Cardiac septum (tissue), 1 donor: ENCODE measurements at places on chromosomes 13 and 19.

DNA sequence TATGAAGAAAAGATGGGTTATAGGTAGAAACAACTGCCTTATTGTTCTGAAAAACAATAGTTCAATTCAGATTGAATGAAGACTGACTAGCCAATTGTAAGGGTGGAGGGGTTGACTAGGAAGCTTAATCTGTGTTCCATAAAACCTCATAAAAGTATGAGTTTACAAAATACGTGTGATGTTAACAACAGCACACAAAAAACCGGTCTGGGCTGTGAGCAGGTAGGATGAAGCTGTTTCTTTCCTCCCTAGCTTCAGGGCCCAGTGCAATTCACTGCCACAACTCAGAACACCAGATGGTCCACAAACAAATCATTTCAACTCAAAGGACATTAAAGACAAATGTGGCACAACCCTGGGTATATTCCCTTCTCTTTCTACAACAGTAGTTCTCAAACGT, 3.2 kb downstream of the OXGR1 start:
- no peak for DNase-seq

DNA sequence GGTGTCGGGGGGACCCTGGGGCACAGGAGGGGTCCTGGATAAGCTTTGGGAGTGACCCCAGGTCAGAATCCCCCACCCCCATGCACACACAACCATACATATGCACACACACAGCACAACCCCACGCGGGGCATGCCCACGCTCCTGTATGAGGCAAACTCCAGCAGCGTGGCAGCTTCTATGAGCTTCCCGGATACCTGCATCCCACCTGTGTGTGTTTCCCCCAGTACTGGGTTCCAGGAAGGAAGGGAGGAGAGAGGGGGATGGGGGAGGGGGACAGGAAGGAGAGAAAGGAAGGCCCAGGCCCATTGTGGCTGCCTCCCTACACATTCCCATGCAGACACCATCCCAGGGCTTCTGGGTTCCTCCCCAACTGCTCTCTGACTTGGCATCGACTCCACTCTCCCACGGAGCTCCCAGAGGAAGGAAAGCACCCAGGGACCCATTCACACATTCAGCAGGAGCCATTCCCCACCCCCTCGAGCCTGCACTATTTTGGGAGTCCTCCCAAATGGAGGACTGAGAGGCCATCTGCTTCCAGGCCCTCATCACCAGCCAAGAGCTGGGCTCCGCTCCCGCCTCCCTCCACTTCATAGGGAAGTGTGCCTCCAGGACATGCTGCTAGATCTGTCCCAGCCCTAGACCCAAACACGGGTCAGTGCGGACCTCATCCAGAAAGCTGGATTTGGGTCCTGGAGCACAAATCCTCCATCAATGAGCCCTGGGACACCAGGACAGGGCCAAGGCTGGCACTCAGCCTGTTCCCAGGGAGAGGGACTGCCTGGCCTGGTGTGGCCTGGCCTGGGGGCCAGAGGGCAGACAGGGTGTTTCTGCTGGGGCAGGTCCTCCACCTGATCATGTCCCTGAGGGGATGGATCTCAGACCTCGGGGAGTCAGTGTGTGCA, 13.2 kb downstream of the PRR36 start:
- no peak for DNase-seq

GRCh38 chr19:19399733-19400433, 5.6 kb upstream of the GATAD2A start:
- no peak for DNase-seq

DNA sequence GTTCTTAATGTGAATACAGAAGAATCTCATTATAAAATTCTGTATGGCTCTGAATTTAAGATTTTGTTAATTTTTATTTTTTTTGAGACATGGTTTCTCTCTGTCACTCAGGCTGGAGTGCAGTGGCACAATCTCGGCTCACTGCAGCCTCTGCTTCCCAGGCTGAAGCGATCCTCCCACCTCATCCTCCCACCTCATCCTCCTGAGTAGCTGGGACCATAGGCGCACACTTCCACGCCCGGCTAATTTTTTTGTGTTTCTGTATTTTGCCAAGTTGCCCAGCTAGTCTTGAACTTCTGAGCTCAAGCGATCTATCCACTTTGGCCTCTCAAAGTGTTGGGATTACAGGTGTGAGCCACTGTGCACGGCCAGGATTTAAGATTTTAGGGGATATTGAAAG, 14.3 kb downstream of the CYP2A7 start:
- no peak for DNase-seq

GRCh38 chr13:37029617-37030016, 29.0 kb downstream of the EXOSC8 start:
- no peak for DNase-seq

DNA sequence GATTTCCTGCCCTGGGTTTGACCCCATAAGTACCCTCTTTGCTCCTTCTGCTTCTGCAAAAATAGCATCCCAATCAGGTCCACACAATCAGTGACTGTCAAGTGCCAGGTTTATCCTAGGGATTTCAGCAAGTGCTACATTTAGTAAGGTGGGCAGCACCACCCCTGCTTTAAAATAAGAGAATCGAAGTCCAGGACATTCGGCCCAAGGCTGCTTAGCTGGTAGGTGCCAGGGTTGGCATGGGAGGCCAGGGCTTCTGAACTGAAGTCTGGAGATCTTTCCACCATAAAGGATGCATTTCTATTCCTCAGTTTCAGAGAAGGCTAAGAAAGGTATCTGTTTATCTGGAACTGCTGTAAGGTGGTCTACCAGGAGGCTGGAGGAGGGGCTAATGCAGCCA, 408.3 kb downstream of the ZNF536 start:
- no peak for DNase-seq

GRCh38 chr13:59809564-59809963, 354.2 kb downstream of the DIAPH3 start:
- DNase-seq = no peak

DNA sequence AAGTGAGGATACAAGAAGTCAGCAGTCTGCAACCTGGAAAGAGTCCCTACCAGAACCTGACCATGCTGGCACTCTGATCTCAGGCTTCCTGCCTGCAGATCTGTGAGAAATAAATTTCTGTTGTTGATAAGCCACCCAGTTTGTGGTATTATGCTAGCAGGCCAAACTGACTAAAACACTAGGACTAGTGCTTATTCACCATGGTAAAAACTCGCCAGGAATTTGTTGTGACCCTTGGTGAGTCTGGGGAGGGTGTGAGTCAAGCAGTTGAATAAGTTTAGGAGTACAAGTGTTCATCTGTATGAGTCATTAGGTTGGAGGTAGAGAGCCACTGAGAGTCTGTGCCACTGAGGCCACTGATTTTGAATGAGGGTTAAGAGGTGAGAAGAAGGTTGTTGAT, 3.6 kb downstream of the ZIK1 start:
- no peak for DNase-seq

GRCh38 chr13:59439776-59440428, 723.8 kb downstream of the DIAPH3 start:
- DNase-seq = no peak

GRCh38 chr13:64917566-64917965, 2312.6 kb downstream of the PCDH9 start:
- DNase-seq = no peak
